Adrenal gland (tissue), 19 donors: ENCODE measurements at places on chromosomes 3 and 15.

GRCh38 chr3:104198131-104198530 is 1168.6 kb upstream of the ALCAM start:
- DNase-seq, result no peak

GRCh38 chr15:25715536-25716413 is 147.4 kb downstream of the ATP10A start:
- DNase-seq, result no peak

GRCh38 chr3:4812591-4812990 is 166.6 kb upstream of the BHLHE40 start:
- no peak for DNase-seq

DNA sequence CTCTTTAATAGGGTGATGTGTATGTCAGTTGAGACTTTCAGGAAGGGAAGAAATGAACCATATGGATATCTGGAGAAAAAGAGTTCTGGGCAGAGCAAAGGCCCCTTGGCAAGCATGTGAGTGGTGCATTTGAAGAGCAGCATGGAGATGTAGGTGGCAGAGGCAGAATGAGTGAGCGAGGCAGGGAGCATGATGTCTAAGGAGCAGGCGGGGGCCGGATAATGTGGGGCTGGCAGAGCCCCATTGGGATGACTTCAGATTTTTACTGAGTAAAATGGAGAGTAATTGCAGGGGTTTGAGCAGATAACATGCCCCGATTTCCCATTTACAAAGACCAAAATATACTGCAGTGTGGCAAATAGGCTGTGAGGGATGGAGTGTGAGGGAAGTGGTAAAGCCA is 52.9 kb upstream of the PLCL2 start:
- DNase-seq, result no peak

GRCh38 chr3:29940759-29941323 is 660.0 kb downstream of the RBMS3 start:
- DNase-seq, result no peak

GRCh38 chr3:176848431-176849214 is 348.7 kb downstream of the TBL1XR1 start:
- DNase-seq, result no peak

DNA sequence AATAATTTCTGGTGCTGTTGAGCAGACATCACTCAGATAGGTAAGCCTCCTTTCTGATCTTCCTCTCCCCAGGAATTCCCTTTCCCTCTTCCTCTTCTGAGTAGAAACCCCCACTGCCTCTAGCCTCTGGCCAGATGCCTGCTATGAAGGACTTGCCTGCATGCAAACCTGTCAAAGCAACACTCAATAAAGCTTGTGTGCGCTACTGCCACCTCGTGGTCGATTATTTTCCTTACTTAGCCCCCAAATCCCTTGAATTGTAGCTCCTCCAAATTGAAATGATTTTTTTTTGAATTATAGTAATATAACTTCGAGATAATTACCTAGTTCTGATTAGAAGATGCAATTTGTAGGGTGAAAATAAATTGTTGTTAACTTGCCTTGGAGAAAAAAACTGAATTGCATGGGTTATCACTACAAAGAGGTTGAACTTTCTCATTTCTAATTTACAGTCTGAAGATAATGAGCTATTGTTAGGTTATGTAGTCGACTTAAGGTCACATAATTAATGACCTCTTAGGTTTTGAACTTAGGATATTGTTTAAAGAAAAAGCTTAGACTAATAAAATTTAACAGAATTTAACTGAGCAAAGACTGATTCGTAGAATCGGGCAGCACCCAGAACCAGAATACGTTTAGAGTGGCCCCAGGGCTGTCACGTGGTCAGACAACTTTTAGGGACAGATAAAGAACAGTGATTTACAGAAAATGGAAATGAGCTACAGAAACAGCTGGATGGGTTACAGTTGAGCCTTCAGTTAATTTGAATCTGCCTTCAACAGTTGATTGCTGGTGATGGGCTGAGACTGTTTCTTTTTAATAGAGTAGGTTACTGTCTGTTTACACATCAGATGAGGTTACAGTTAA is 269.3 kb downstream of the ARPP21 start:
- DNase-seq, result peak; percentile 71

- DNase-seq, result no peak
Measured at GRCh38 chr15:80785811-80786354, 6.7 kb downstream of the CEMIP start.

DNA sequence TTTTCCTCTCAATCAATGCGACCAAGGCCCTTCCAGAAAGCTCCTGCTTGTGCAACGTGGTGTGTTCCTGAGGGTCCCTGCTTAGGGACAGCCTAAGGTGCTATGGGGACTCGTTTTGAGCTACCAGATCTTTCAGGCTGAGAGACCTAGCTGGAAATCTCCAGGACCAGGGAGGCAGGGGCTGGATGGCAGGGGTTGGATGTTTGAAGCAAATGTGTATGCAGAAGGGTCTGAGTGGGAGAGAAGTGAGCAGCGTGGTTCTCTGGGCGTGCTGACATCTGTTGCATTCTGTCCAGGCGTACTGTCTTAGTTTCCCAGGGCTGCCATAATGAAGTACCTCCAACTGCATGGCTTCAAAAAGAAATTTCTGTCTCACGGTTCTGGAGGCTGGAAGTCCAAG is 31.7 kb upstream of the SLCO2A1 start:
- no peak for DNase-seq

DNA sequence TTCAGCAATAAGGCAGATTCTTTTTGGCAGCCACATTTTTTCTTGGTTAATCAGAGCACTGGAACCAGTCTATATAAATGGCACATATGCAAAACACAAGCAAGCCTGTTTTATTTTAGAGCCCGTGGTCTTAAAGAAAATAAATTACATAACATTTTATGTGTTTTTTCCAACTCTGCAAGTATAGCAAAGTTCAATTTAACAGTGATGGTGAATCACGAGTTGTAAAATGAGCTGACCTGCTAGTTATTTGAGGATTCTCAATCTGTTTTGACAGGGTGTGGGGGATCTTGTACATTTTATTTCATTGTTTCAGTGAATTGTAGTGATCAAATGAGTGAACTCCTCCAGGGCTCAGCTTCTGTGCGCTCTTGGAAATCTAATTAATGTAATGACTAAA is 2.7 kb downstream of the ARHGEF26 start:
- no peak for DNase-seq
